ENCODE measurements at places on chromosomes 3 and 15.
A peak's percentile ranks its signal among the peaks of the same experiment; 100 is the strongest.

DNA sequence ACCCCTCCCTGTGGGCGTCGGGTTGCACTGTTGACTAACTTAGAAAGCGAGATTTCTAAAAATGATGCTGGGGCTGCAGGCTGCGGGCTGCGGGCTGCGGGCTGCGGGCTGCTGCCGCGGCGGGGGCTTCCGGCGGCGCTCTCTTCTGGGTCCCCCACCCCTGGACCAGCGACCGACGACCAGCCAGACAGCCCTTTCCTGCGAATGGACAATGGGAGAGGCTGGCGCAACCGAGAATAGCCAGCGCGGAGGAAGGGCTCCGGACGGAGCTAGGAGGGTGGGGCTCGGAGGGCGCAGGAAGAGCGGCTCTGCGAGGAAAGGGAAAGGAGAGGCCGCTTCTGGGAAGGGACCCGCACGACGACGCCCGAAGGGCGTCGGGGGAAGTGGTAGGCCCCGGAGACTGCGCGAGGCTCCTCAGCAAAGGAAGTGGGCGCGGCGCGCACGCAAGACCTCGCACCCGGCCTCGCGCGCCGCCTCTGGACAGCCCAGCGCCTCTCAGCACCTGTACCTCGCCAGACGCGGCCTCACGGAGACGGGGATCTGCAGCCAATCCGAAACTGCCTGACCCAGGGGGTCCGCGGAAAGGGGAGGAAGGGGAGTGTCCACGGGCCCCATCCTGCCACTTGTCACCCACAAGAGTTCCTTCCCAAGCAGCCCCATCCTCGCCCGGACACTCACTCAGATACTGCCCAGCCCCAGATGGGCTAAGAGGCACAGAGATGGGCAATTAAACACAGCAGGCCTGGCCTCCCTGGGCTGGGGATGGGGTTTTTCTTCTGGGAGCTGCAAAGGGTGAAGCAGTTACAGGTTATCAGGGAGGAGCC is 70.7 kb downstream of the SLC12A8 start:
- DNase-seq, result no peak

DNA sequence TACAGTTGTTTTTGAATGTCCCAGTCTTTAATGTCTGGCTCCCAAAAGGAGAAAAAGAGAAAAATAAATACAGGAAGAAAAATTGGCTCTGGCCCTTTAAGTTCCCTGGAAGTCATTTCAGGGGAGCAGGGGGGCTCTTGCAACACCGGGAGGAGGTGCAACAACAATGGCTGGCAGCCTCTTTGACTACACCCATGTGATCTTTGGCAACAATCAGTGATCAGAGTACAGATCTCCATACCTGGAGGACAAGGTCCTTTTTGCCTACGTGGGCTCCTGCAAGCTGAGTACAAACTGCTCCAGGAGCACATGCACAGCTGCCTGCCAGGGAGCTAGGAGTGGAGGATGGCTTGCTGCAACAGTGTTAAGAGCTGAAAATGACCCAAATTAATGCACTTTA is 63.9 kb downstream of the GLCE start:
- no peak for DNase-seq

GRCh38 chr15:89506026-89506686 is 9.8 kb upstream of the RHCG start:
- no peak for DNase-seq

- no peak for DNase-seq
Measured at GRCh38 chr3:126837773-126838172, 133.7 kb downstream of the CHCHD6 start.

DNA sequence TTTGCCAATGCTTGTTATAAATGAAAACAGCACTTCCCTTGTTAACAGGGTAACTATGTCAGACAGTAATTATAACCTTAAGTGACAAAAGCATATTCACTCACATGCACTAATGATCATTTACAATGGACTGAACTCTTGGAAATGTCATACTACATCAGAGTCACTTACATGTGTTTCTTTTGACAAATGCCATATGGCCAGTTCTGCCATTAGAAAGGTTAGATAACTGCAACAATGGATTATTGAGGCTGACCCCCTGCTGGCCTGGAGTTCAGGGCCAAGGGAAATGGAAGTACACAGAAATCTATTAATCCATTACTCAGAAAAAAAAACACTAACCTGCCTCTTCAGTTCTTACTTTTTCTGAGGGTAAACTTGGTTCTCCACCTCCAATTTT is 313.4 kb downstream of the CNTN3 start:
- peak; percentile 5 for DNase-seq

GRCh38 chr3:129001101-129001805 is at the start of gene EFCC1:
EFCC1 (plus strand) TSS chr3:129001304; CDS start chr3:129001629, 325 bp downstream.
- peak; percentile 43 for DNase-seq

DNA sequence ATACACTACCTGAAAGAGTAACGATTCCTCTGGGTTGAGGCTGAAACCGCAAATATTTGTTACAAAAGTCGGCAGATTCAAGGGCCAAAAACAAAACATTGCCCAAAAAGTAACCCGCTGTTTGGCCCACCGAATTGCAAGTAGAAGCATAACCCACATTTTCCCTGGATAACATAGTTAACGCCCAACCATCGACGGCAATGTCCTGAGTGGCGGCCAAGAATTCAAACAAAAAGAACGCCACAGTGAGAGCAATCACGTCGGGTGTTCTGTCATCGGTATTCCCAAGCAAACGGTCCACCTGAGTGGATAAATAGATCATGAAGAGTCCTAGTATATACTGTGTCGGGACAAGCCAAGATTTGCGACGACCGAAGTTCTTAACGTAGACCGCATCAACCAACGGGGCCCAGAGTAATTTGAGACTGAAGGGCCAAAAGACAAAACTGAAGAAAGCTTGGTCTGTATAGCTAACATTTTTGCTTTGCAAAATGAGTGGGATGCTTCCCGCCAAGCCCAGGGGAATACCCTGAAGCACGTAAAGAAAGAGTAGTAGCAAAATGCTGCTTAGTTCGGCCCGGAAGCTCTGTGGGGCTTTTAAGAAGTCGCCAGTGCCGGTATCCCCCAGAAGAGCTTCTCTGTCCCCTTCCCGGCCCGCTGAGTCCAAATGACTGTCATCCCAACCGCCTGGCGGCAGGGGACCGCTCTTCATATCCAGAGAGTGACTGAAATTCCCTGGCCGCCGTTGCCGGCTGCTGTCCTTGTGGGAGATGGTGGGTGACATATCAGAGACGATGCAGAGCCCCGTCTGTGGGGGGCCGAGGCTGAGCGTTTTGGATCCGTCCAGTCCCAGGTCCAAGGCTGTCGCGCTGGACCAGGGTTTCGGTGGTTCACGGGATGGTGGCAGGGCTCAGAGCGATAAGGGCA is 750 bp downstream of the SLC33A1 start:
- peak; percentile 20 for DNase-seq

GRCh38 chr3:46845397-46845859 is 17.8 kb downstream of the MYL3 start:
- DNase-seq, result no peak

- no peak for DNase-seq
Measured at GRCh38 chr15:52620496-52620895, 51.7 kb upstream of the ARPP19 start.

- no peak for DNase-seq
Measured at GRCh38 chr3:81443958-81444357, 317.5 kb downstream of the GBE1 start.

DNA sequence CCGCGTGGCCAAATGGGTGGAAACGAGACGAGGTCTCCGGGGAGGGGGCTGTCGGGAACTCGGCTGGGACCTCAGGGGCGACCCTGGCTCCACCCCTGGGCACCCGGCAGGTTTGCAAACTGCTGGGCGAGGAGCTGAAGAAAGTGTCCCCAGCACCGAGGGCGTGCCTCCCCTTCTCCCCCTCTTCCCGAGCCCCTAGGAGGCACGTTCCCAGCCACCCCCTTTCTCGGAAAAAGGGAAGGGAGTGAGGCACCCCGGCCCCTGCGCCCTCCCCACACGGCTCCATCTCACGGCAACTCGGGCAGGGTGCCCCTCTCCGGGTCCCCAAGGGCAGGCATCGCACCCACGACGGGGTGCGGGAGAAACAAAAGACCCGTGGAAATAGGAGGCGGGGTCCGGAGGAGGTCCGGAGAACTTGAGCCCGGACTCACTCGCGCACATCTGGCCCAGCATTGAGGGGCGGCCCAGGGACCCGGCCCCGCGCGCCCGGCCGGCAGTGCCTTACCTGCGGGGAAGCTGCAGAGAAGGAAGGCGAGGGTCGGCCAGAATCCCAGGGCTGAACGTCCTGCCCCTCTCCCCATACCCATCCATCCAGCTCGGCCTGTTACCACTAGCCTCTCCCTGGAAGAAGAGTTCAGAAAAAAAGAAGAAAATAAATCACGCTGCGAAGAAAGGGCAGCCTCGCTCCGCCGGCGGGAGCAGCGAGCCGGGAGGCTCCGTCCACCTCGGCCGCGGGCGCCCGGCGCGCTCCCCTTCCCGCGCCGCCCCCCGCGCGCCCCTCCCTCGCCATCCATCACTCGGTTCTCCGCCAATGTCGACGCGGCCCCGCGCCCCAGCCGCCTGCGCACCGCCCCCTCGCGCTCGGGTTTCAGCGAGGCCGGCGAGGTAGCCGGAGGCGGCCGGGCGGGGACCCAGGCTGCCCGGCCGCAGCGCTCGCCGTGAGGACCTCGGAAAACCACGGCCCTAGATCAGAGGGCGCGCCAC is 16.3 kb downstream of the RGMA start:
- DNase-seq, result peak; percentile 71

DNA sequence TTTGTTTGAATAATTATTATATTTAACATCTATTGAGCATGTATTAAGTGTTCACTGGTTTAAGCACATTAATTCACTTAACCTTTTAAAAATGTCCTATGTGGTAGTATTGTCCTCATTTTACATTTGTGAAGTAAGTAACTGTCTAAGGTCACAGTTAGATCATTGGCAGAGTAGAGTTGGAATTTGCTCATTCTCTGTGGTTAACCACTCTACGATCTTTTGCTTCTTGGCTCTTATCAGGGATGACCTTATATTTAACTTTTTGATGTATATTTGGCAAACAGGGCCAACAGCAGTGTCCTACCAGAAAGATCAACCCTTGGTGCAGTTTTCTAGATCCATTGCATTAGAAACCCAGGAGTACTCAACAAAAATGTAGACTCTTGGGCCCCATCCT is 34.0 kb downstream of the PXK start:
- no peak for DNase-seq

- no peak for DNase-seq
Measured at GRCh38 chr3:46849686-46850467, 13.4 kb downstream of the MYL3 start.

GRCh38 chr3:16399473-16399872 is 114.0 kb downstream of the RFTN1 start:
- no peak for DNase-seq

GRCh38 chr3:101228441-101228840 is 91.9 kb downstream of the IMPG2 start:
- DNase-seq, result no peak

- DNase-seq, result peak; percentile 92
Measured at GRCh38 chr3:194395212-194395611, 3.9 kb downstream of the GP5 start.

GRCh38 chr15:35874260-35874905 is 328.4 kb upstream of the DPH6 start:
- DNase-seq, result no peak

- DNase-seq, result no peak
Measured at GRCh38 chr3:182115328-182116015, 403.7 kb downstream of the SOX2 start.

DNA sequence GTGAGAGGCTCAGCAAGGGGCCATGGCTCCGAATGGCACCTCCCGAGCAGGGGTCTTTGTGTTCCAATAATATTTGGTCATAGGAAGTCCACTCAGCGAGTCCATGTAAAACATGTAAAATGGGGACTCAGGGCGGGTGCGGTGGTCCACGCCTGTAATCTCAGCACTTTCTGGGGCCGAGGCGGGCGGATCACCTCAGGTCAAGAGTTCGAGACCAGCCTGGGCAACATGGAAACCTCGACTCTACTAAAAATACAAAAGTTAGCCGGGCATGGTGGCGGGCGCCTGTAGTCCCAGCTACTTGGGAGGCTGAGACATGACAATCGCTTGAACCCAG is 26.4 kb downstream of the EFCC1 start:
- DNase-seq, result no peak

- no peak for DNase-seq
Measured at GRCh38 chr3:128062033-128062745, 10.0 kb downstream of the SEC61A1 start.

DNA sequence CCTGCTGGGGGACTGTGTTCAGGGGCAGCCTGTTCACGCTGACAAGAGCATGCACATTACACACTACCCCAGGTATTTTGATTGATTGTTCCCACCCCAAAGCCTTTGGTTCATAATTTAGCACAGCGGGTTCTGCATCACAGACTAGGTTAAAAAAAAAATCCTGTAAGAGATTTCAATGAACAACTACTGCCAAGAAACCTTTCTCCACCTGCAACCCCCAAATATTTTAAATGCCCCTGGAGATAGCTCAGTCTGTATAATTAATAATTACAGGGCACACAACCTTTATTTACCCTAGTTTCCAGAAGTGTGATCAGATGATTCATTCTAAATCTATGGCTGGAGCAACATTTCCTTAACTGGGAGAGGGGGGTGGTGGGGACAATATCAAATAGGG is 87.6 kb downstream of the NR2F2 start:
- peak; percentile 38 for DNase-seq

GRCh38 chr3:152706991-152707713 is 127.8 kb upstream of the P2RY1 start:
- DNase-seq, result no peak

- no peak for DNase-seq
Measured at GRCh38 chr3:127835993-127836882, 13.9 kb upstream of the MGLL start.

GRCh38 chr15:66617137-66618090 is 51.6 kb upstream of the LCTL start:
- DNase-seq, result no peak

DNA sequence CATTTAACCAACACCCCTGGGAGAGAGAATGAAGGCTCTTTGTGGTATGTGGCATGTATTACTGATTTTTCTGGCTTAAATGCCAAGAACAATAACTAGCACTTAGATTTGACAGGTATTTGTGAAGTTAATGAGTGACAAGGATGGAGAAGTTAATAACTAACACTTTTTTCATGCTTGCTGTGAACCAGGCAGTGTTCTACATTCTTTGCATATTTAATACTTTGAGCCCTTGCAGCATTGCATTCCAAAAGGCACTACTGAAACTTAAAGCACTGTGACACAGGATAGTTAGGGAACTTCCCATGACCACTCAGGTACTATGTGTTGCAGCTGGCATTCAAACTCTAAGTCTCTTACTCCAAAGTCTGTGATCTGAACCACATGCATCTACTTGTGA is 650.6 kb downstream of the ZPLD1 start:
- DNase-seq, result no peak

GRCh38 chr3:104596054-104596453 is 770.7 kb upstream of the ALCAM start:
- no peak for DNase-seq

GRCh38 chr3:186235554-186235953 is 126.5 kb downstream of the DGKG start:
- no peak for DNase-seq

- no peak for DNase-seq
Measured at GRCh38 chr3:117282566-117282965, 573.0 kb downstream of the TUSC7 start.

DNA sequence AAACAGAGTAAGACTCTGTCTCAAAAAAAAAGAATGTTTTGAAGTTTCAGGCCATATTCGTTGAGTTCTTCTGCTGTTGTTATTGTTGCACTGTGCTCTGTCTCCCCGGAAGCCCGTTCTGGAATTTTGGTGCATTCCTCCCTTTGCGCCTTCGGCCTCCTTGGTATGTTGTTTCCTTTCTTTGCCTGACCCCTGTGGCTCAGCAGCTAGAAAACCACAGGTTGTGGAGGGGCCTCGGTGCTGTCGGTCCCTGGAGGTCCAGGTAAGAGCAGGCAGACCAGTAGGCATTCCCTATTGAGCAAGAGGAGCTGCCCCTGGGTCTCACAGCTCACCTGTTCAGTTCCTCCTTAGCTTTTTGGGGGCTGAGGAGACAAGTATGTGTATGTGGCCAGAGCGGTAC is 51.0 kb upstream of the DLG1 start:
- no peak for DNase-seq
